ENCODE measurements at places on chromosomes 3 and 15.

DNA sequence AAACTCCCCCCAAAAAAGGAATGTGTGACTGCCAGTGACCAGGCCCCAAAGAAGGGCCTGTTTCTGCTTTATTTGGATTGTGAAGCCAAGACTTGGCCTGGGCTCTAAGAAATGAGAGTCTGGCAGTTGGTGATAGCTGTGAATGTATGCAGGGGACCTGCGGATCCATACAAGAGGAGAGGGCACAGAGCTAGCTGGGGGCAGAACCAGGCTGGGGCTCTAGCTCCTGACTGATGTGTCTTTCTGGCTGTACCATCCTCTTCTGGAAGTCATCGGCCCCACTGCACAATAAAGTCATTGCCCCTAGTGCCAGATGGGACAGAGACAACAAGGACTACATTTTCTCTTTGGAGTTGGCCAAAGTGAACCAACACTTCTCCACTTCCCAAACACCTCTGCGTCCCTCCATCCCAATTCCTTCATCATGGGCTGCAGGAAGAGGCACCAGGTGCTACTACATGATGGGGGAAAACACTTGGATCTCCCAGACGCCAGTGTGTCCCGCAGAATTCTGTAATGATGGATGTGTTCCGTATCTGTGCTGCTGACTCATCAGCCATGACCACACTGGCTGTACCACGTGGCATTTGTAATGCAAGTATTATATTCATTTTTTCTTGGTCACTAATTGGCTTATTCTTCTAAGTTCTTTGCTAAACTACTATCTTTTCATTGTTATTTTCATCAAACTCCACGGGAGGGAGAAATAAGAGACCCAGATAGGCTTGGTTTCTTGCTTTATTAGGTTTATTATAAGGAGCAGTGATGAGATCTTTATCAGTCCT, 1.7 kb upstream of the PLA2G4F start:
- DNase-seq = no peak

DNA sequence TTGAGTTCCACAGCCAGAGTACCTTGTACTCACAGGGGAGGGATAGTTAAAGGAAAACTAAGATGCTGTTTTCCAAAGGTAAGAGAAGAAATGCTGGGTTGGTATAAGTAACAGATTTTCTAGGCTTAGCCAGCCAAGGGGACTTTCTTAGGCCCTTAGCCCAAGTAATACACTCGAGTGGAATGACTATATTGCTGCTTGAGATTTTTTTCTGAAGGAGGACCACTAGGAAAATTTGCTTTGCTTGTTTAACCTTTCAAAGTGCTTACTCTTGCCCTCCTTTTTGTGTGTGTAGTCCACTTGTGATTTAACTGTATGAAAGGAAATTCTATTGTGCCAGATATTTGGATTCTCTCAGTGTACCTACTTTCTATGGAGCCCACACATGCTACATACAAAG, 50.5 kb downstream of the IL5RA start:
- no peak for DNase-seq

DNA sequence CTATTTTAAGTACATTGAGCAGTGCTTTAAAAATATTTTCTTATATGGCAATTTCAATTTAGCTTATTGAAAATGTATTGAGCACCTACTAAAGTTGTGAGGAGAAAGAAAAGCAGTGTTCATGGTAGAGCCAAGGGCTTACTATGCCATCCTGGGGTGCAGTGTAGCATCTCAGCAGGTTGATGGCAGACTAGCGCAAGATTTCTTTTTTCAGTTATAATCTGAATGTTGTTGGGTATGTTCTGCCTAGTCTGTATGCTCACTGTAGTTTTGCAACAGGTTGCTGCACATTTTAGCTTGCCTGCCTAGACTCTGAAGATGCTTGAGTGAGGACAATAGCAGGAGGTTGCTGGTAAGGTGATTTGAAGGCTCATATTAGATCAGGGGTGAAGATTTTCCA, 103.1 kb upstream of the UNC13C start:
- no peak for DNase-seq

GRCh38 chr15:57624730-57625129, 33.0 kb downstream of the MYZAP start:
- no peak for DNase-seq

DNA sequence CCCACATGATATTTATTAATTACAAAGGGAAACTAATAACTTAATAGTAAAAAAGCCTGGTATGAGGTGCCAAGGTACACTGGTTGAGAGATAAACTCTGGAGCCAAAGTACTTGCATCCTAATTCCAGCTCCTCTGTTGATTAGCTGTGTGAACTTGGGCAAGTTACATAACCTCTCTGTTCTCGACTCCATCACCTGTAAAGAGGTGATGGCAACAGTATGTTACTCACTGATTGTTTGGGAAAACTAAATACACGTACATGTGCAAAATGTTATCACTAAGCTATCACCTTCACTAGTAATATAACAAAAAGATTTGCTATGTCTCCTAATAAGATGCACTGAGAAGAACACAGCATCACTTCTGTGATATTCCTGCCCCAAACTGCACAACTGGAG, 206.4 kb downstream of the MEX3B start:
- no peak for DNase-seq

GRCh38 chr3:192259661-192260060, 467.7 kb downstream of the FGF12 start:
- DNase-seq = no peak

GRCh38 chr3:193377591-193377990, 962 bp downstream of the ATP13A5 start:
- no peak for DNase-seq

DNA sequence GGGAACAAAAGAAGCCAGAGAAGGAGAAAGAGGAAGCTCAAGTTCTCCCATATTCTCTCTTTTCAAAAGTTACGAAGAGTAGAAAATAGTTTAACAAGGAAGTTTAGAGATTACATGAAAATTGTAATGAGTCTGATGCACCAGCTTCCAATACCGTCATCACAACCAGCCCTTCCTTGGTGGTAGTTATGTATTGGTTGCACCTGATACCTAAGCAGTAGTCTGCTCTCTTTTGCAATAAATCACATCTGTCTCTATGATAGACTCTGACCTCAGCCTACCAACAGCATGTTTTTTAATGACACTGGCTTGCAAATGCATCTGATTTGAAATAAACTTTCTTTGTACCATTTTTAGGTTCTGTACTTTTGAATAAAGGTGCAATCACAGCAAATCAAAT, 575.8 kb downstream of the FHIT start:
- no peak for DNase-seq
